ENCODE measurements at places on chromosomes 5 and 9. TPM values are rescaled to one million over a fixed set of nuclear protein-coding genes. Genes with fewer than 3 reads are reported as not detected.

GRCh38 chr9:16133556-16134227 is 580.8 kb downstream of the CCDC171 start:
- peak; percentile 81 for DNase-seq

DNA sequence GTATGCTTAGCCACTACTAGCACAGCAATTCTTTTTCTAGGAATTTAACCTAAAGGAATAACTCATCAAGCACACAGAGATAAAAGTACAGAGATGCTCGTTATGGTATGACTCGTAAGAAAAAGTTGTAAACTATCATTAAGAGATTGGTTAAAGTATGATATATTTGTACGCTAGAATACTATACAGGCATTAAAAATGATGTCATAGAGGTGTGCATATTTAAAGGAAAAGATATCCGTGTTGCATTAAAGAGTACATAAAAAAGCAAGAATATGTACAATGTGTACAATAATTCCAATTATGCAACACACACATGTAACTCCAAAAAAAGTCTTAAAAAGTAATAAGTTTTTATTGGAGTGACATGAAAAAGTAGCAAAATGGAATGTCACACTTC is 54.5 kb upstream of the PALM2AKAP2 start:
- DNase-seq, result no peak

The OSMR gene
- total RNA-seq, result 21.9 TPM

DNA sequence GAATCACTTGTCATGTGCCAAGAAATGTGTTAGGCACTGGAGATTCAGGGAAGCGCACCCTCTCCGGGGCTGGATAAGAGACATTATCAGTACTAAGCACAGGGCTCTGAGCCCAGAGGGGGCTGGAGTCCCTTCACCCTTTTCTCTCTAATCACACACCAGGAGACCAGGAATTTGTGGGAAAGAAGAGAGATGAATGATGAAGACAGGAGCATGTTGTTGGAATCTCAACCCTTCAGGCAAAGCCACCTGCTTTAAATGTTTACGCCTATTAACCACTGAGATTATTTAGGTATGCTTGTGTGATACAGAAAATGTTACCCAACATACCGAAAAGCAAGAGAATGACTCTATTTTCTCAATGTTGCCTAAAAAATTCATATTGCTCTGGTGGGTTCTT is 119.8 kb downstream of the ENTREP1 start:
- no peak for DNase-seq

DNA sequence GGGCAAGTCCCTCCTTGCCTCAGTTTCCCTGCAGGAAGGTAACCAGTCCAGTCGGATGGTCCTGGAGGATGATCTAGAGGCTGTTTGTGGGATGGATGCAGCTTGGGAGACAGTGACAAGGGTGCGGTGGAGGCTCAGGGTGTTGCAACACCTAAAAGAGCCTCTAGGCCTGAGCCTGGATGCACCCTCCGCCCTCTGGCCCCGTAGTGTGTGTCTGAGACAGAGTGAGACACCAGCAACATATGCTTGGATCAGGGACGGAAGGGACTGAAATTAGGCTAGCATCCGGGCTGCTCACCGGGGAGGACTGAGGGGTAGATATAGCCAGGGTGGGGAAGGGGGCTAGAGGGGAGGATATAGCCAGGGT is 1.1 kb downstream of the CRAT start:
- DNase-seq, result no peak

DNA sequence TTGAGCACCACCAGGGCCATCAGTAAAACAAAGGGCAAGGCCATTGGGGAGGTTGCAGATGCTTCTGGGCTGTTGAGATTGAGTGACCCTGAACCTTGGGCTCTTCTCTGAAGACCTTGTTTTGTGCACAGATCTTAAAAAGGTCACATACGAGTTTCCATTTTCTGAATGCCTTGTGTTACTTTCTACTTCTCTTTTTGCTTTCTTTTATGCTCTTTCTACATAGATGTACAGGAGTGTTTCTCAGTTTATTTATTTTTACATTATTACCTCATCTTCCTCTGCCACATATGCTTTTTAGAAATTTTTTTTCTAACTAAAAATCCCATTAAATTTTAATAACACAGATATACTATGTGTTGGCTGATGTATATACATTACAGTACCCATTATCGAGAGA is at the start of gene IFNA5:
IFNA5 (minus strand) TSS at position 101 of the 400 bp plus-strand sequence; CDS start at position 44, 57 bp downstream.
- no peak for DNase-seq

The PAEP gene
- total RNA-seq, result 15.7 TPM

GRCh38 chr5:133854554-133854953 is 113.9 kb downstream of the C5orf15 start:
- no peak for DNase-seq

DNA sequence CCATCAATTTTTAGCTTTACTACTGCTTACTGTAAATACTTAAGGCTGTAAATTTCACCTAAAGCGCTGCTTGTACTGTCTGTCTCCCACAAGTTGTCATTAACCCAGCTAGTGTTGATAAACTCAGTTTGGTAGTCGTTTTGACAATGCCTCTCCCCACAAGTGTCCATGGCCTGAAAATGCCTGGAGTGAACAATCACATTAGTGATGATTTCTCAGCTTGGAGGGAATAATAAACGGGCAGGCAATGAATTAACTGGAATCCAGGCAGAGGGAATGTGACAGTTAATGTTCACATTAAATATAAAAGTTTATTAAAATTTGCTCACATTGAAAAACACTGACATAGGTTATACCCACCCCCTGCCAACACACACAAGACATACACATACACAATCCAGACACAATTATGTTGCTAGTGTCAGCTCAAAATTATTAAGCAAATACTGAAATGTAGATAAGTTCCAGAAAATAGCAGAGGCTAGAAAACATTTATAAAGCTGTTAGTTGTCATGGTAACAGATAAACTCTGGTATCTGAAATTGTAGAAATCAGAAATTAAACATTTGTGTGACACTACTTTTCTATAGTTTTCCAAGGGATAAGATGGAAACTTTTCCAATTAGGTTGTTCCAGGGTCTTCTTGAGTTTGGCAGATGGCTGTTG is 341.9 kb downstream of the DIRAS2 start:
- DNase-seq, result no peak

The PGM5 gene
- total RNA-seq, result 0.63 TPM

- DNase-seq, result peak; percentile 93
Measured at GRCh38 chr5:154221371-154221896, 30.9 kb downstream of the GALNT10 start.

- DNase-seq, result no peak
Measured at GRCh38 chr5:172350212-172351181, 66.9 kb upstream of the UBTD2 start.

GRCh38 chr5:166377756-166378155 is 1913.7 kb upstream of the WWC1 start:
- no peak for DNase-seq

GRCh38 chr5:78629624-78630023 is 18.9 kb downstream of the LHFPL2 start:
- DNase-seq, result no peak

DNA sequence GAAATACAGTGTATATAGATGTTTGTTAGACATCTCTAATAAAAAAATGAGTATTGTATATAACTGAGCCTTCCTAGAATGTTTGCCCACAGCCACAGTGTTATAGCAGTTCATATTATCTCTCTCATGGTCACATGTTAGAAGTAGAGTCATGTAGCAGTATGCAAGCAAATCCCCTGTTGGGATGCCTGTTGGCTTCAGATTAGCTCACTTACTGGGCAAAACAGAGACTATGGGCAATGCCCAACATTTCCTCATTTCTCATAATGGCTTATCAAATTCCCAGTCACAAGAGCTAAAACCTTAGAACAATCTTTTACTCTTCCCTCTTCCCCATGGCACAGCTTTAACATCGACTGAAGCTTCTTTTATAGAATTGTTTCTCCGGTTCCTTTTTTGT is 27.0 kb upstream of the PDCD1LG2 start:
- DNase-seq, result no peak

DNA sequence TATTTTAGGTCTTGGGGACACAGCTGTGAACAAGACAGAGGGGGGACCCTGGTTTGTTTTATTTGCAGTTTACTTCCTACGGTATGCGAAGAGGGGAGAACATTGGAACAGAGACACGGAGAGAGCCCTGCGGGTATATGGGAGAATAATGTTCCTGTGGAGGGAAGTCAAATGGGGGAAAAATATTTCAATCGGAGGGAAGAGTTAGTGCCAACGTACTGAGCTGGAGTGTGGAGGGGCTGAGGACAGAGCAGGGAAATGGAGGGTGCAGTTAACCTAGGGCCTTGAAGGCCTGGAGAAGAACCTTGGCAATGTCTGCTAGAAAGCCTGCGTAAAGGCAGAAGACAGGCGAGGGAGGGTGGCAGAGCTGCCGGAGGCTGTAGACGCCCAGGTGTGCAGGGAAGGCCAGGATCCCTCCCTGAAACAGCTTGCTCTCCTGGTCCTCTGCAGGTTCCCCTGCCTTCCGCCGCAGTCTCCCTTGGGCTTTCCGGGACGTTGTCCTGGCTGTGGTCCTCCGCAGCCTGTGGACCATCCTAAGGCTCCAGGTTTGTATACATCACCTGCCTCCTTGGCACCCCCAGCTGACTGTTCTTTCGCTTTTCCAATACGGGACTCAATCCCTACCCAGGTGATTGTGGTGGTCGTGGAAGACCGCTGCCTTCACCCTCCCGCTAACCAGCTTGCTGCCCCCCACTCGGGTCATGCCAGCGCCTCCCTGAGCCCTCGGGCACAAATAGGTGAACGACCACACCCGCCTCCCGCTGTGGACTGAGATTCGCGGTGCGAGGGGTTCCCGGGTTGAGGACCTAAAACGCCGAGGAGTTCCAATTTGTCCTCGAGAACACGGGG is 1.9 kb upstream of the RACK1 start:
- DNase-seq, result no peak

DNA sequence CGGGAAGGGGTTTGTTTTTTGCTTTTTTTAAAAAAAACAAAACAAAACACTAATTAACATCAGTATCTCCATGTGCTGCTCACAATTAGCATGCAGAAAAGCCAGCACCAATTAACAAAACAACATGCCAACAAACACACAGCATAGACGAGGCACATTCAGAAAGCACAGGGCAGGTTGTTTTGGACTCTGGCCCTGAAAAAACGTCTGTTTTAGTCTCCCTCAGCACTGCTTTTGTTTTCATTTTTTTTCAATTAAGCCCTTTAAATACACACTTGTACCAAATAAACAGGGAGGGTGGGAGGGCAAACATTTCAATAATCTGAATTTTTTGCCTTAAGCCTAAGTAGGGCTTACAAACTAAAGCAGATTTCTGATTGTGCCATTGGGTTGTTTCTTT is 309.6 kb downstream of the DTWD2 start:
- DNase-seq, result no peak

The LCP2 gene
- total RNA-seq, result 0.50 TPM

- DNase-seq, result no peak
Measured at GRCh38 chr9:96009690-96010472, 134.4 kb downstream of the ERCC6L2 start.

GRCh38 chr5:165139262-165139661 is 1633.8 kb downstream of the MAT2B start:
- no peak for DNase-seq

DNA sequence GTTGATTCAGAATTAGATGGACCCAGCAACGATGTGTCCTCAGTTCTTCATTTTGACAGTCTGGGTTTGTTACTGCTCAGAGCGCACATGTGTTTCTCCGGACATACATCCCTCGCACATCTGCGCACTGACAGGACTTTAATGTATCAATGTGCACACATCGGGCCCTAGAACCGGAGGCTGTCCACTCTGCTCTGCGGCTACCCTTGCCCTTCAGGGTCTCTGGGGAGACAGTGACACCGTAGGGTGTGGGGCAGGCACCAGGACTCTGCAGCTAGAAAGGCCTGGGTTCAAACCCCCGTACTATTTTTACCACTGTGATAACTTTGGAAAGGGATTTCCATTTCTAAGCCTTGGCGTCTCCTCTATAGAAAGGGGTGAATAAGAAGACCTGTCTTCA is 23.5 kb upstream of the LPCAT1 start:
- no peak for DNase-seq

DNA sequence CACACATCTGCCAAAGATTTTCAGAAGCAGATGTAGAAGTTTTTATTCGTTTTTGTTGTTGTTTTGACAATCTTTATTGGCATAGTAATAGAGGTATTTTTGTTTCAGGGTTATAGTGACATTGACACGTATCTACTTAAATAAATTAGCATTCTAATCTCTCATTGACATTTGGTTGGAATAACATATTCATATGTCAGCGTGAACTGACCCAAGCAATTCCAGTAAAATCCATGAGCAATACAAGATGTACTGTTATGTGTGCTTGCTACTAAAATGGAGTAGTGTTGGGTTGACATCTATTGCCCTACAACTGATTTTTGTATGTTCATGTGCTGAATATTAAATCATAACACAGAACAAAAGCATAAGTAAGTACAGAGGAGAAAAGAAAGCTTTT is 284.4 kb upstream of the SMC2 start:
- DNase-seq, result no peak

DNA sequence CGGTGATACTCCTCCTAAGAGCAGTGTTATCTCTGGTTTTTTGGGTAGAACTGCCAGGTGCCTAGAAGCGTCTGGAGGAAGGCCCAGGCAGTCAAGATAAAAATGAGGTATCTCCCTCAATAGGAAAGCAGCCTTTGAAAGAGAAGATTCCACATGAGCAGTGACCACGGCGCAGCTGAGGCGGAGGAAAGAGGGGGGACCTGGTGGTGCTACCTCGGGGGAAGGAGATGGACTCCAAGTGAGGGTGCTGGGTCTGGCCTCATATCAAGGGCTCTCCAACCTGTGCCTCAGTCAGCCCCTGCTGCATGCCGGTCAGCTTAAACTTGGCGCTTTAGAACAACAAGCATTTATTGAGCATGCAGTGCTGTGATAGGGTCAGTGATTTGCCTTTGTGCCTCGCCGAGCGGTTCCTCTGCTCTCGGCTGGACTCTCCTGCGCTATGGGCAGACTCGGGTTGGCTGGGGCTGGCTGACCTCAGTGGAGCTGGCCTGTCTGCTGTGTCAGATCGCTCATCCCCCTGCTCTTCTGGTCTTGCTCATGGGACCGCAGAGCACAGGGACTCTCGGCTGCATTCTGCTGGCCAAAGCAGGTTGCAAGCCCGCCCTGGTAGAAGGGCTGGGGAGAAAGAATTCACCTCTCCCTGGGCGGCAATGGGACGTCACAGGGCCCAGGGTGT is 121.1 kb upstream of the IRX4 start:
- no peak for DNase-seq

DNA sequence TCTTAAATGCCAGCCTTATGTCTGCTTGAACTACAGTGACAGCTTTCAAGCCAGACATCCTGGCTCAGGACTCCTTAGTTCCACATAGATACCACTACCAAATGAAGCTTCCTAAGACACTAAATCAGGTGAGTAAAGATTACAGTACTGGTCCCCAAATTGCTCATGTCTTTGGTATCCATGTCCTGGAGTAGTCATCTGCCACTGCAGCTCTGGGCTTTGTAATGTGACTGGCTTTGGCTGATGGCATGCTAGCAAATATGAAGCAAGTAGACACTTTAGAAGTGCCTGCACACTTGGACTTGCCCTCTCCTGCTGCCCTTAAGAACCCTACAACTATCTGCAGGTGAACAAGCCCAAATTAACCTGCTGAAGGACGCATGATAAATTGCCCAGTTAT is 334.9 kb downstream of the BNC2 start:
- DNase-seq, result no peak

- DNase-seq, result no peak
Measured at GRCh38 chr9:12394105-12394504, 299.1 kb upstream of the TYRP1 start.

- DNase-seq, result no peak
Measured at GRCh38 chr9:92752812-92753404, 11.7 kb downstream of the BICD2 start.

GRCh38 chr5:40981420-40981819 is 72.1 kb downstream of the C7 start:
- DNase-seq, result no peak

The TGFBI gene
- total RNA-seq, result 34.9 TPM

The SV2C gene
- not detected for total RNA-seq
